Psoas muscle (tissue), 8 donors: ENCODE measurements at places on chromosomes 7 and 10. TPM values are rescaled to one million over a fixed set of nuclear protein-coding genes. Genes with fewer than 3 reads are reported as not detected.

DNA sequence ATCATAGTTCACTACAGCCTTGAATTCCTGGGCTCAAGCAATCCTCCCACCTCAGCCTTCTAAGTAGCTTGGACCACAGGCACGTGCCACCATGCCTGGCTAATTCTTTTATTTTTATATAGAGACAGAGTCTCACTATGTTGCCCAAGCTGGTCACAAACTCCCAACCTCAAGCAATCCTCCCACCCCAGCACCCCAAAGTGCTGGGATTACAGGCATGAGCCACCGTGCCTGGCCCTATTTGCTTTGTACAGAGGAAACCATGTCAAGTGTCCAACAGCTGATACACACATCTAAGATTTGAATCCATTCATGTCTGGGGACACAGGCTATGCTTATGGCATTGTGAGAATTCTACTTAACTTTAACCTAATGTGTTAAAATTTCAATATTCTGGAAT is 29.9 kb upstream of the MPP7 start:
- DNase-seq: no peak

GRCh38 chr7:20267482-20267881 is 50.3 kb upstream of the MACC1 start:
- DNase-seq: no peak

DNA sequence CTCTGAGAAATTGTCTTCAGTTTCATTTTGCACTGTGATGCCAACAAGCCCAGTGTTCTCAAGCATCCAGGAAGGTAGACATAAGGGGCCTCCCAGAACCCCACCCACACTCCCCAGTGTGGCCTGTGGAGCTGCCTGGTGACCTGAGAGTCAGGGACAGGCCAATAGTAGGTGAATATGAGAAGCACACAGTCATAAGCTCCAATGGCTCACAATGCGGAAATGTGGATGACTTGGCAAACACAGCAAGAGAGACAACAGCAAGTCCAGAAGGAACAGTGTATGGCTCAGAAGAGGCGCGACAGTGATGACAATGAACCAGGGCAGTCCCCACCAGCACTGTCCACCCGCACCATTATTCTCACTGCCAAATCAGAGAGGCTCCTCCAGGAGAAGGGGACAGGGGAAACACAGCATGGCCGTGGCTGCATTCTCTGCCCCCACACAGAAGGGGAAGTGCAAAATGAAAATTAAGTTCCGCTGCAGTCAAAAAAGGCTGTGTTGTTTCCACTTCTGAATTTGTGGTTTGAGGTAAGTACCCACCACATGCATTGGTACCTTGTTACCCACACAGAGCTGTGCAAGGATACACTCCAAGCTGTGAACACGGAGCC is 419.8 kb downstream of the GRID1 start:
- no peak for DNase-seq

The RRP12 gene
- 114 TPM for polyA plus RNA-seq

DNA sequence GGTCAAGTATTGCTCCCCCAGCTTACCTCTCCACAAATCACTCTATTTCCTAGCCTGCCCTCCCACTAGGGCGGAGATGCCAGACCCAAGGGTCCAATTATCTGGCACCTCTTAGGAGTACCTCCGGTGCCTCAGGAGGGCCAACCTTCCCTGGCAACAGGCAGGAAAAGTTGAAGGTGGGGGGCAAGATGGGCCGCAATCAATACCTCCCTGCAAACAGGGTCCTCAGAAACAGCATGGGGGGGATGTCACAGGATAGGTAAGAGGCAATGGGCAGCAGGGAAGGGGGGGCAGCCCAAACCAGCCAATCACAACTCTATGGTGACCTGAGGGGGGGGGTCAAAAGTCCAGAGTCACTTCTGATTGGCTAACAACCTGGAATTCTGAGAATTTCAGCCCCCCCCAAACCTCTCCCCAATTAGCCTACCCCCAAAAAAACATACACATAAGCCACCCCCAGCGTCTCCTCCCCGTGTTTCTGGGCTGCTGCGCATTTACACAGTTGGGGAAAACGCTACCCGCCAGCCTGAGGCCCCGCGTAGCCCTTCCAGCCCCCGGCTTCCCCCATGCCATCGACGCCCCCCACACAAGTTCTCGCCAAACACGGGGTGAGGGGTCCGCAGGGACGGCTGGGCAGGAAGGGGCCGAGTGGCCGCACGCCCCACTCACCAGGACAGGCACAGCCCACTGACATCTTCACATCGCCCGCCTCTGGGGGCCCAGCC is 589 bp downstream of the LDB1 start:
- DNase-seq: peak; percentile 75

DNA sequence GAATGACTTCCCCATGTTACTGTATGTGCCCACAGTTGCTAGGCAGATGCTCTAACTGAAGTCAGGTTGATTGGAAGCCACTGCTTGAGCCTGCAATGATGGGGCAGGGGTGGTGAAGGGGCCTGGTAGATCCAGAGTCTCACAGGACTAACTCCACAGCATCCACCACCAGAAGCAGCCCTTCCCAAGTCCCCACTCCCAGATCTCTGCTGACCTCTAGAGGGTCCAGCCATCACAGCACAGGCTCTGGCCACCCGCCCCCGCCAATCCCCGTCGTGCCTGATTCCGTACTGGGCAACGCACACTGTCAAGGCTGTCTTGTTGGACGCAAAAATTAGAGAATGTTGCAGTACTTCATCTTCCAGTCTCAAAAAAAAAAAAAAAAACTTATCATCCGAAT is 136.8 kb upstream of the PDE1C start:
- no peak for DNase-seq

GRCh38 chr10:58785354-58785753 is 272.7 kb downstream of the BICC1 start:
- no peak for DNase-seq

GRCh38 chr10:28554952-28555351 is 22.0 kb downstream of the WAC start:
- no peak for DNase-seq
